ENCODE measurements at places on chromosomes 1 and 21.

DNA sequence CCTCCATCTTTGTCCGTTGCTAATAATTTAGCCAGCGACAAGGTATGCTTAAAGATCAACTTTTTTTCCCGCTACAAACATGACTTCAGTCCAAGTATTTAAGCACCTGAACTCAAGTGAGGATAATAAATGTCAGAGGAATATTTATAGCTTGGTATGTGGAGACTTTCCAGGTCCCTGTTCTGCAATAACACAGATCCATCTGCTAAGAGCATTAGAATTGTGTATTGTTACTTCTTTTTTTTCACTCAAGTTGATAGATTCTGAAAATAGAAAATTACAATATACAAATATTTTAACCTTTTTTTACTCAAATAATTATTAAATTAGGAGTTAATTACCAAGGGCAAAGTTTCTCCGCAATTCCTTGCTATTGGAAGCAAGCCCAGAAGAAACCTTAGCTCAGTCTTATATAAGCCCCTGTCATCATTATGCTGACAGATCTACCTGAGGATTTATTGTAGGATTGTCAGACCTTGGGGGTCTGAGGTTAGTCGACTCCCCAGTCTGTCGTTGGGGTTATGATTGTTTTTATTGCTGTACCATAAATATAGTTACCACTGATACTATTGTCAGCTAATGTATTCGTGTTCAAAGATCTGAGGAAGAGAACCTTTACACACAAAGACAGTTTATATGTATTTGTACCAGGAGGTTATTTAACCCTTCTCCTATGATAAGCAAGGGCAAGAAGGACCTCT, 337.9 kb downstream of the TBX15 start:
- no peak for DNase-seq

GRCh38 chr1:23650344-23650990, 41.1 kb upstream of the RPL11 start:
- no peak for DNase-seq

GRCh38 chr21:34807881-34808568, 139.2 kb downstream of the CLIC6 start:
- no peak for DNase-seq

DNA sequence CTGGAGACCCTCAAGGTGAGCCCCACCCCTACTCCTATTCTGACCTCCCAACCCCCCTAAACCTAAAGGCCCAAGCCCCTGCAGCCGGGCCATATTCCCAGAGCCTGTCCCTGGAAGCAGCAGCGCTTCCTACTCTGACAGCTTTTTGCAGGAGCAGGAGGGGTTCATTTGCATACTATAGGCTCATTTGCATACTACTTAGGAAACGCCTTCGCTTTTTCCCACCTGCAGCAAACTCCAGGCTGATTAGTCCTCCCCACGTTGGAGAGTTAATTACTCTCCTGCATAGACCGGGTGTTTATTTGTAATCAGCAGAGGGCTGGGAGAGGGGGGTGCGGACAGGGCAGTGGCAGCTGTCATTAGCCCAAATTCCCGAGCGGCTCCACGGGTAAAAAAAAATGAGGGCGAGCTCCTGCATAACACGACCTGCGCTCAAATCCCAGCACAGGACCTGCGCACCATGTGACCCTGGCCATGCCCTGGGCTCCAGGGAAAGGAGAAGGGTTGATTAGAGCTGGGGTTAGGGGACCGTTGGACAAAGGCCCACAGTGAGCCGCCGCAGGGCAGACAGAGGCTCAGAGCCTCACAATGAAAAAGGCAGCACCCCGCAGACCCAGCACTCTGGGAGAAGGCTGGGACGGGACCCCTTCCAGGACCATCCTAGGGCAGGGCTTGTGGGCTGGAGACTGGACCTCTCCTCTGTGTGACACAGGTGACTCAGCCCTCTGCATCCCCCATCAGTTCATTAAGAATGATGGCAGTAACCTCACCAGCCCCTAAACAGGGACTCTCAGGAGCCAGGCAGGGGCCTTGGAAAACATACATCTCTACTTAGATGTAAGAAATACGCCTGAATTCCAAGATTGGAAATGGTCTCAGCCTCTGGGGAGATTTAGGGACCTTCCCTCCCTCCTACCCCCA, 9.9 kb upstream of the C1QA start:
- DNase-seq = no peak

- DNase-seq = no peak
Measured at GRCh38 chr1:233114159-233114558, 163.7 kb downstream of the NTPCR start.

DNA sequence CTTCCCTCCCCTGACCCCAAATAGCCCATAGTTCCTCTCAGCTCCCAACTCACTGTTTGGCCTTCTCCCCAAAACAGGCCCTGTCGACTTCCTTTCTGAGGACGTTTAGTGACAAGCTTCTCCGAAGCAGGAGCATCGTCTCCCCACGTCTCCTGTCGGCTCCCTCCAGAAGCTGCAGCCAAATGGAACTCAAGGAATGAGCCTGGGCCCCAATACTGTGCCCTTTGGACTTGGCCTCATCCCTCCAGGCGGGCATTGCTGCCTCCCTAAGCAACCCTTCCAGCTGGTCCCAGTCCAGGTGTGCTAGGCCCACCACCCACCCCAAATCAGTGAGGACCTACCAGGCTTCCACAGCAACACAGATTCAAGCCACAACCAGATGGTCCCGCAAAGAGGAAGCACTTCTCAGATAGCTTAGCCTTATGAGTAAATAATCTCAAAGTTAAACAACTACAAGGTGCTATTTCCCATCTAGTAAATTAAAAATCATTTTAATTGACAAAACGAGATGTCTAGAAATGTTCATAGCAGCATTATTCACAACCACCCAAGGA, 33.0 kb downstream of the ACOT7 start:
- no peak for DNase-seq

DNA sequence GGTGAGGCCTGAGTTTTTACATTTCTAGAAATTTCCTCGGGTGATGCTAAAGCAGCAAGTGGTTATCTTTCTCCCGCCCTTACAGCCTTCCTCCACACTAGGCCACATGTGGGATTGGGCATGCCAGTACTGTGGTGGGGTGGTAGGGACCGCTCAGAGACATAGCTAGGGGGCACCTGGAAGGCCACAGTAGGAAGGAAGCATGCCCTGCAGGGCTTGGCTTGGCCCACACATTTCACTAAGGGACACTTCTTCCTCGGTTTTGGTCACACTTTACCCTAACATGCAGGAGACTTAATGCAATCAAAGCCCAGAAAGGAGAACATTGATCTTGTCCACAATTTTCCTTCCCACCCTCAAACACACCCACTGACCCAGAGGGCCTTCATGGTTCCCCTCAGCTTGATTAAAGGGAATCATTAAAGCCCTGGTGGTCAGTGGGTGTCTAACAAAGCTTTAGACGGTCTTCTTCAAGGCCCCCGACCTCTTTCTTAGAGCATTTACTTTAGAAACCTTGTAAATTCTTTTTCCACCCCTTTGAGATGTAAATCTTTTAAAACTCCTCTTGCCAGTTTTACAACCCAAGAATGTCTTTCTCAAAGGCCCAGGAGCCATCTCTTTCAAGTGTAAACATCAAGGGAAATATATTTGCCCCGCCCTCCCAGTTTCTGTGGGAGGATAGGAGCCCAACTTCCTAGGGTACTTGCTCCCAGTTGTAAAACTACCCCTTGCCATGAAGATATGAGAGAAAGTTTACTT, 246.4 kb upstream of the PTBP2 start:
- no peak for DNase-seq

DNA sequence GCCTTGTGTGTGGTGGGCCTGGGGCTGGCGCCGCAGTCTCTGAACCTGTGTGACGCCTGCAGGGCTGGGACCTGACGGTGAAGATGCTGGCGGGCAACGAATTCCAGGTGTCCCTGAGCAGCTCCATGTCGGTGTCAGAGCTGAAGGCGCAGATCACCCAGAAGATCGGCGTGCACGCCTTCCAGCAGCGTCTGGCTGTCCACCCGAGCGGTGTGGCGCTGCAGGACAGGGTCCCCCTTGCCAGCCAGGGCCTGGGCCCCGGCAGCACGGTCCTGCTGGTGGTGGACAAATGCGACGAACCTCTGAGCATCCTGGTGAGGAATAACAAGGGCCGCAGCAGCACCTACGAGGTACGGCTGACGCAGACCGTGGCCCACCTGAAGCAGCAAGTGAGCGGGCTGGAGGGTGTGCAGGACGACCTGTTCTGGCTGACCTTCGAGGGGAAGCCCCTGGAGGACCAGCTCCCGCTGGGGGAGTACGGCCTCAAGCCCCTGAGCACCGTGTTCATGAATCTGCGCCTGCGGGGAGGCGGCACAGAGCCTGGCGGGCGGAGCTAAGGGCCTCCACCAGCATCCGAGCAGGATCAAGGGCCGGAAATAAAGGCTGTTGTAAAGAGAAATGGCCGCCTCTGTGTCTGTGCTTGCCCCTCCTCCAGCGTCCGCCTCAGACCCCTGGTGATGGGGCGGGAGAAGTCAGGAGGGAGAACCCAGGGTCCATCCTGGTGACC, 788 bp downstream of the ISG15 start:
- no peak for DNase-seq

DNA sequence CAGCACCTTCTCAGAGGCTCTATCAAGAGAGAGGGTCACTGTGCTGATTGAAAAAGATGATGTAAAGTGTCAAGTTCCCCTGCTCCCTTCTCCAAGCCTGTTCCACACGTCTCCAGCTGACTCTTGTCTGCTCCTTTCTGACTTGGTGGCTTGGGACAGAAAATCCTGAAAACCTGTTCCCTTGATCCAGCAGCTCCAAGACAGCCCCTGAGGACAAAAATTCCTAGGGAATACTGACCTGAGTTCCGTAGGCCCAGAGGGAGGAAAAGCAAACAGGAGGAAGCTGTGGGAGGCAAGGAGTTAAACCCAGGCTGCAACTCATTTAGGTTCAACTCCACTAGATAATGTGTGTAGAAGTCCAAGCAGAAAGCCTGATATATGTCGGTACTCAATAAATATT, 42.1 kb upstream of the ATP2B4 start:
- DNase-seq = no peak

DNA sequence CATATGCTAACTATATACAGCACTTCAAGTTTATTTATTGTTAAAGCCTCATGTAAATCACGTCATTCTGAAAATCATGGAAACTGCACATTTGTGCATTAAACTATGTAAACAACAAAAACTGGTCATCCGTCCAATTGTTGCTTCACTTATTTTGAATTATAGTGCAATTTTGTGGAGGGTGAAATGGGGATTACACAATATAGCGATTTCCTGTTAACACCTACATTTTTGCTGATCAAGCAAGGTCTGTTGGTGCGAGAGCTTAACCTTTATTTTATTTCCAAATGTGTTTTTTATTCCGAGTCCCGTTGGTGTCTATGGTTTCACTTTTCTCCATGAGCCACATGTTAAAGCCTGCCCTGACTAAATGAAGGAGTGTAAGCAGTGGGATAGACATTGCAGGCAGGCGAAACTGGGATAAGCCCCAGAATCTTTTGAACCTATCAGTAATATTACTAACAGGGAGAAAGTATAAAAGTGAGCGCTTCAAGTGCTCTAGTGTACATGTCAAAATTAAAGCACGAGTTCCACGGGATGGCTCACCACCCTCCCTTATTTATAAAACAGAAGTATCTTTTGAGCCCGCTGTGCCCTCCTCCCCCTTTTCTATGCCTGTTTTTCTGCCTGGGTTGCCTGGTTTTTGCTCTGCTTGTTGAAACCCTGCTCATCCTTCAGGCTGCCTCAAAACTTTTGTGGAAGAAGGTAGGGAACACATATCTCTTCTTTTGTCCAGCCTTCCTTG, 120.7 kb downstream of the NFIA start:
- DNase-seq = no peak

GRCh38 chr21:42164064-42164789, 54.7 kb upstream of the ABCG1 start:
- DNase-seq = no peak

Measured in NCI-H1436 treated with DMSO at 0.1 percent for 48 hours (cell line).